ENCODE measurements at places on chromosomes 5 and 9.

GRCh38 chr5:101678481-101679193 is 617.4 kb downstream of the SLCO4C1 start:
- DNase-seq = peak; percentile 77
- no peaks in the 10 kb centered on the region for H3K36me3 ChIP-seq
- H3K27me3 ChIP-seq = peaks cover 13% of the 10 kb centered on the region

DNA sequence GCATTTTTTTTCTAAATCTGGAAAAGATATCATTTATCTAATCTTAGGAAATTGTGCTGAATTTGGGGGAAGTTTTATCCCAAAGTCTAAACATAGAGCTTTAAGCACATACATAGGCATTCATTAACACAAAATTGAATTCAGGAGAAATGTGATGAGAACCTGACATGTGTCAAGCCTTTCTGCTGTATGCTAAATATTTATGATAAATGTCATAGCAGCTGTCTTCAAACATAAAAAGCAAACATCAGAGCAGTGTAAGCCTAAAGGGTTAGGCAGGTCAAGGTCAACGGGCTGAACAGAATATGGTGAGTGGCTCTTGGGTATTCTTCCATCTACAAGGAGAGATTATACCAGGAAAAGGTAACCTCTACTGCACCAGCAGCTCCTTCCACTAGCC is 737.2 kb upstream of the ZNF608 start:
- no peak for DNase-seq
- no peak overlapping the region for H3K4me3 ChIP-seq
- no peak overlapping the region for H3K27ac ChIP-seq
- H3K36me3 ChIP-seq = no peaks in the 10 kb centered on the region
- peaks cover 63% of the 10 kb centered on the region for H3K4me1 ChIP-seq

GRCh38 chr5:159552751-159553150 is 222.5 kb upstream of the IL12B start:
- H3K36me3 ChIP-seq = no peaks in the 10 kb centered on the region
- H3K27me3 ChIP-seq = no peaks in the 10 kb centered on the region
- DNase-seq = no peak
- H3K4me1 ChIP-seq = no peaks in the 10 kb centered on the region

DNA sequence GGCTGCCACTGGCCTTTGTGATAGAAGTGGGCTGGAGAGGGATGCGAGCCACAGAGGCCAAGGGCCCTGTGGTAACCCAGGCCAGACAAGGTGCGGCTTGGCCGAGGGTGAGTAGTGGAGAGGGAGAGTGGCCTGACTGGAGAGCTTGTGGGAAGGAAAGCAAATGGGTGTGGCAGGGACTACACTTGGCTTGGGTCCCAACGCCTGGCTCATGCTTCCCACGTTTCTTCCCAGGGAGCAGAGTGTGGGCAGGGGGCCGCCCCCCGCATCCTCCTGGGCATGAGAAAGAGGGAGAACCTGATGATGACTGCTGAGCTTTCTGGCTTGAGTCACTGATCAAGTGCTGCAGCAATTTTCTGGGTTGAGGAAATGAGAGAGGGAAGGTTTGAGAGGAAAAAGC is 95.7 kb downstream of the ANKH start:
- peaks cover 44% of the 10 kb centered on the region for H3K4me1 ChIP-seq
- H3K27me3 ChIP-seq = no peaks in the 10 kb centered on the region
- no peak for DNase-seq

GRCh38 chr9:4774209-4774608 is 18.5 kb upstream of the RCL1 start:
- H3K27ac ChIP-seq = no peak overlapping the region
- no peak for DNase-seq

- H3K27me3 ChIP-seq = no peaks in the 10 kb centered on the region
- H3K4me3 ChIP-seq = no peak overlapping the region
- no peak overlapping the region for H3K27ac ChIP-seq
- no peaks in the 10 kb centered on the region for H3K4me1 ChIP-seq
- no peak for DNase-seq
Measured at GRCh38 chr5:54415147-54415546, 40.4 kb upstream of the HSPB3 start.
